Stimulated activated memory B cell treated with anti-CD40 and anti-IgM and Interleukin-4, amounts not matched to agents 10 μg/mL and 1 μg/mL and 100 μg/mL, for 72 hours (primary cell): ENCODE measurements at places on chromosomes 12 and 14.

DNA sequence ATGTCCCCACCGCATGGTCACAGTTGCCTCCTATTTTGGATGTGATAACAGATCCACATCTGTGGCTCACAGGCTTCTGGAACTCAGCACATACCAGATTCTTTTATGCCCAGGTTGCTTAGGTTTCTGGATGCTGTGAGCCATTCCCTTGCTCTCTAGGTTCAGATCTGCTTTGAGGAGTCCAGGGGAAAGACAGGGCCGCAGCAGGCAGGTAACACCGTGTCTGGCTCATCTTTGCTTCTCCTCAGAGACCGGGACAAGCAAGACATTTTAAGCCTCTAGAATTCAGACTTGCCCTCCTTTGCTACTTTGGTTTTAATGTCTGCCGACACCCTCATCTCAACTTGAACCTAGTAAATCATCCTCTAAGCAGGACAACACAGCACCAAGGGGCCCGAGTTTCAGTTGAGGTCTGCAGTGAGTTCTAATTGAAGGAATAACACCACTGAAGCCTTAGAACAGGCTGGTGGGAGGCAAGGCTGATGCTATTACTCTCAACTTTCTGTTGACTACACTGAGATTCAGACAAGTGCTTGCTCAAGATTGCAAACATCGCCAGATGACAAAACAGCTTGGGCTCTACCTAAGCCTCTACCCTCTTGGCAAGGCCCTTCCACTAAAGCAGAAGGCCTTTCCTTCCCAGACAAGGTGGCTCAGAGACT is 55.3 kb downstream of the MDM2 start:
- no peak for ATAC-seq

DNA sequence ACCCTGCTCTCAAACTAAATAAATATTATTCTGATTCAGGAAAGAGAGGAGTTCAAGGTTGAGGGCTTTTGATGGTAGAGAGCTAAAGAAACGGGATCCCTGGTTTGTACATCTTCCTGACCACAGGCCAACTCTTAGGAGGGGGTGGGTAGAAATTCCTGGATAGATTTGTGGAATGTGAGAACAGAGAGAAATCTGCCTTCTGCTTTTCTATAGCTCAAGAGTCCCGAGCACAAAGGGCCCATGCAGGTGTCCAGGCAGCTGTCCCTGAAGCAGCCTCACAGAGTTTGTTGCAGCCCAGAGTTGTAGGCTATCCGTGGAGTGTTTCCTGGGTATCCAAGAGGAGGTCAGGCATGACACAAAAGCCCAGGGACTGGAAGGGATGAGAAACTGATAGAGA is 198.6 kb downstream of the BCAT1 start:
- ATAC-seq, result no peak

GRCh38 chr14:93039649-93040315 is 75.9 kb downstream of the ITPK1 start:
- ATAC-seq, result no peak

DNA sequence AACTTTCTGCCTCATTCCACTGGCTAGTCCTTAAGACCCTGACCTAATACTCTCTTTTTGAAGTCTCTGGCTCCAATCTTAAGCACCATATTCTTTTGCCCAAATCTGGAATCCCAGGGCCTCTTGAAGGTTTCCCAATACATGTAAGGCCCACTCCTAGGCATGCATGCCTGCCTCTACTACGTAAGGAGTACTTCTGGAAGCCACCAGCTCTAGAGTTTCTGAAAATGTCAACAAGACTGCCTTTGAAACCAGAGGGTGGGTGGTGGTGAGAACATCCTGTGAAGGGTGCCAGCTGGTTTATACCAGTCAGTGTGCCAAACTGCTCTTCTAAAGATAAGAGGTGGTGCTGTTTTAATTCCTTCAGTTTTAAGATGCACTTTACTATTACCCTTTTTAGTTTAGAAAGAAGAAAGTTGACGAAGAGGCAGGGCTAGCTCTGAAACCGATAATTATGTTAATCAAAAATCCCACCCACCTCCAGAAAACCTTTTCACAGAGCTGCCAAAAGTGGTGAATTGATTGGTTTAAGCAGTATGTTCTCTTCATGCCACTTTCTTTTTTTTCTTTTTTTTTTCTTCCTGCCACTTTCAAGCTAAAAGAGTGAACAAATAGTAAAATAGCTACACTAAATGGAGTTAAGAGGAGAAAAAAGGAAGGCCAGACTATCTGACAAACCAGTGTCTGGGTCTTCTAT is 8.7 kb upstream of the WDR89 start:
- no peak for ATAC-seq

GRCh38 chr14:33120341-33120740 is 181.7 kb downstream of the NPAS3 start:
- no peak for ATAC-seq

- no peak for ATAC-seq
Measured at GRCh38 chr14:67168110-67168441, 21.2 kb upstream of the GARIN2 start.

DNA sequence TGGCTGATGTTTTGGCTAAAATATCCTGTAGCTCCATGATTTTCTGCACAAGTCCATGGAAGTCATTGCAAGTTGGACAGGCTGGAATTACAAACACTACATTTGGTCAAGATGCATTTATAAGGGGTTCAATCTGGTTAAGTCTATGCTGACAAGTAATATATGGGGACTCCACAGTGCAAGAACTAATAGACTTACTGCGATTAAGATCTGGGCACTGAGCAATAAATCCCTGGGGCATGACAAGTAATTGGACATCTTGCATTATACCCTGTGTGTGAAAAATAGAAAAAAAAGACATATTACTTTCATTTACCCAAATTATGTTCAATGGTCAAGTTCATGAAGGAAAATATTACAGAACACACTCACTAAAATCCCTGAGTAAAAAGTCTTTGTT is 99.1 kb downstream of the NELL2 start:
- no peak for ATAC-seq

- peak; percentile 94 for ATAC-seq
Measured at GRCh38 chr14:90758028-90758889, 58.0 kb downstream of the TTC7B start.

GRCh38 chr12:9707356-9707755 is 25.5 kb downstream of the CLECL1 start:
- peak; percentile 86 for ATAC-seq

GRCh38 chr12:570435-570920 is 92.8 kb downstream of the NINJ2 start:
- no peak for ATAC-seq

- no peak for ATAC-seq
Measured at GRCh38 chr12:69649529-69649928, 38.8 kb upstream of the LRRC10 start.

DNA sequence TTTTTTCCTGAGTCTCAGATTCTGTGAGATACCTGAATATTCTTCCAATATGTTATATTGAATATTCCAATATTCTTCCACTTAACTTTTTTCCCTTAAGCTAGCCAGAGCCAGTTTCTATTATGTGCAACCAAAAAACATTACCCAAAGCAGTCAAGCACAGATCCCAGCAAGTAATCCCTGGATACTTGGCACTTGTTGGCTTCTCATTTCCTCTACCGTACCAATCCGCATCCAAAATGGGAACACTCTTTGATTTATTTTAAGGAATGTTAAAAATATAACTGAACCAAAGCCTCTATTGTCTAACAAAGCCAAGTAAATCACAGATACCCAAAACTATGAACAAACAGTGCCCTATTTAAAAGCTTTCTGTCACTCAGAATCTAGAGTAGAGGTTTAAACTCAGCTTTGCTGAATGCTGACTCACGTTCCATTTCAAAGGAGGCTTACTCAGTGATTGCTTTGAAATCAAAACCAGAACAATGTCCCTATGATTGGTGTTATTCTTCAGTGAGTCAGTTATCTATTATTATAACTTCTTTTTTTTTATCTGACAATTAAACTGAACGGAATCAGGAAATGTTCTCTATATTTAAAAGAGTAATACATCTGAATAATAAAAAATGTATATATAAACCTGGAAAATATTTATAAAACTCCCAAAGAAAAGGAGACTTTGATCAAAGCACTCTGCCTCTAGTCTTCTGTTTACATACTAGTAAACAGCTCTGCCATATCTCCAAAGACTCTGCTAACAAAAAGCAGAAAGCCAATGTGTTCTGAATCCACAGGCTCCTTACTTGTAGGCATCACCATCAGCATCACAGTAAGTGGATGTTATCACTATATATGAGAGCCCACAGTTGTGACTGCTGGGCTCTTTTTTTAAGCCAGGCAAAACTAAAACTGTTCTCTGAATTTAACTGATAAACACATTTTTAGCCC is 360.8 kb downstream of the CCDC91 start:
- no peak for ATAC-seq

DNA sequence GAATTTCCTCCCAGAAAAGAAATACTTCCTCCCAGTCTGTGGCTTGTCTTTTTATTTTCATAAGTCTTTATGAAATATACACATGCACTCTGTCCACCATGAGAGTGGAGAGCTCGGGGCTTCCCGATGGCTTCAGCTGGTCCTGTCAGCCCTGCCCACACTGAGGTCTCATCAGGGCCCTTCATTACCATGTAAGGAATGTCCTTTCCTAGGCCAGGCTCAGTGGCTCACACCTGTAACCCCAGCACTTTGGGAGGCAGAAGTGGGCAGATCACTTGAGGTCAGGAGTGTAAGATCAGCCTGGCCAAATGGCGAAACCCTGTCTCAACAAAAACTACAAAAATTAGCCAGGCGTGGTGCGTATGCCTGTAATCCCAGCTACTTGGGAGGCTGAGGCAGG is 77.0 kb downstream of the CPSF2 start:
- ATAC-seq, result no peak

DNA sequence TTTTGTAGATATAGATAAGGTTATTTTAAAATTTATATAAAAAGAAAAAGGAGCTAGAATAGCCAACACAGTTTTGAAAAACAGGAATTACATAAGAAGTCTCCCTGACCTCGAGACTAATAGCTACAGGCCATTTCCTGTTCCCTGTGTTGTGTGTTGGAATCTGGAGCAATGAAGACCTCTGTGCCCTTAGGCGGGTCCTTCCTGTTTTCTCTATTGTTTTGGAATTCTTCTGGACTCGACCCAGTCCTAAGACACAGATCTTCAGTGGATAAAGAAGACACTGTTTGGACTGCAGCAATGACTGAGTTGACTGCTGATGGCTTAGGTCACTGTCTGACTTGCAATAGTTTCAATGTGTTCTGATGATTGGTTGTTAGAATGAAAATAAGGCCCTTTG is 26.2 kb downstream of the SNRPF start:
- ATAC-seq, result no peak

- ATAC-seq, result no peak
Measured at GRCh38 chr12:130967636-130968035, 13.9 kb downstream of the ADGRD1 start.

DNA sequence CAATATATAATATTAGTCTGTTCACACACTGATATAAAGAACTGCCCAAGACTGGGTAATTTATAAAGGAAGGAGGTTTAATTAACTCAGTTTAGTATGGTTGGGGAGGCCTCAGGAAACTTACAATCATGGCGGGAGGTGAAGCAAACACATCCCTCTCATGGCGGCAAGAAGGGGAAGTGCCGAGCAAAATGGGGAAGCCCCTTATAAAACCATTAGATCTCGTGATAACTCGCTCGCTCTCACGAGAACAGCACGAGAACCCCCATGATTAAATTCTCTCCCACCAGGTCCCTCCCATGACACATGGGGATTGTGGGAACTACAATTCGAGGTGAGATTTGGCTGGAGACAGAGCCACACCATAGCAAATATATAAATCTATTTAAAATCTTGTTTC is 269.8 kb downstream of the ATP23 start:
- ATAC-seq, result no peak

DNA sequence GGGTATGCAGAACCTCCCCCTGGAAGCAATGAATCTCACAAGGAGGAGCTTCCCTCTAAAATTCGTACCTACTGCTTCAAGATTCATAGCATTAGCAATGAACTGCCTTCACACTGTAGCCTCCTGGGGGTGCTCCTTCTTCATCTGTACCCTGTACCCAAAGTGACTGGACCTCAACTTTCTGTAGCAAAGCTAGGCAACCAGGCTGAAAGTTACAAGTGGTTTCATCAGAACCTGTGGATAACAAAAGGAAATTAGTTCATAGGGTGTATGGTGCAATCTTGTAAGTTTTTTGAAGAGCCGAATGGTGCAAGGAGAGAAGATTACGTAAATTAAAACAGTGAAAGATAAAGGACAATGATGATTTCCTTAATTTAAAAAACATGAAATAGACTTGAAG is 1541.7 kb upstream of the FLRT2 start:
- ATAC-seq, result no peak

DNA sequence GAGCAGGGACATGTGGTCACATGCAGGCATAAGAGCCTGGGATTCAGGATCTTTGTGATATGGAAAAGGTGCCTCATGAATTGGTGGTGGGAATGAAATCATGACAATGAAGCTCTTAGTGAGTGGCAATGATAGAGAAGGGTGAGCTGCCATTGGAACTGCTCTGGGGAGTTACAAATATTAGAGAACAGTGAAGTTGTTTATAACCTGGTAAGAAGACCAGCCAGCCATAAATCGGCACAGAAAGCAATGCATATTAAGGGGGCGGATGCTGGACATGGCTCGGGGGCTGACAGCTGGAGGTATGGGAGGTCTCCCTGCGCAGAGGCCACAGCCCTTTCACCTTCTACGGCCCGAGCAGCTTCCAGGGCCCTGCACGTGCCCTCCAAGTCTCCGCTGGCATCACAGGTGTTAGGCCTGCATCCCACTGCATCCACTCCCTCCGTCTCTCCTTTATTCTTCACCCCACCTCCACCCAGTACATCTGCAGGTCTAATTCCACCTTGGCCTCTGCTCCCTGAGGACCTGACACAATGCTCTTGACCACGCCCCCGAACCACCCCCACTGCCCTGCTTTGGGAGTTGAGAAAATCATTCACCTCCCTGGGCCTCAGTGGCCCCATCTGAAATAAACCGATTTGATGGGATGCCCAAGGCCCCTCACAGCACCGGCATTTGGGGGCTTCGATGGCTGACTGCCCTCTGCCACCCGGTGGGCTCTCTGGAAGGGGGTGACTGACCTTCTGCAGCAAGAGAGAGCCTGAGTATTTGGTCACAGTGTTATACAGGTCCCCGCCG is 4.1 kb downstream of the CACNA2D4 start:
- ATAC-seq, result no peak

GRCh38 chr12:89874146-89874545 is 165.5 kb upstream of the ATP2B1 start:
- ATAC-seq, result no peak

DNA sequence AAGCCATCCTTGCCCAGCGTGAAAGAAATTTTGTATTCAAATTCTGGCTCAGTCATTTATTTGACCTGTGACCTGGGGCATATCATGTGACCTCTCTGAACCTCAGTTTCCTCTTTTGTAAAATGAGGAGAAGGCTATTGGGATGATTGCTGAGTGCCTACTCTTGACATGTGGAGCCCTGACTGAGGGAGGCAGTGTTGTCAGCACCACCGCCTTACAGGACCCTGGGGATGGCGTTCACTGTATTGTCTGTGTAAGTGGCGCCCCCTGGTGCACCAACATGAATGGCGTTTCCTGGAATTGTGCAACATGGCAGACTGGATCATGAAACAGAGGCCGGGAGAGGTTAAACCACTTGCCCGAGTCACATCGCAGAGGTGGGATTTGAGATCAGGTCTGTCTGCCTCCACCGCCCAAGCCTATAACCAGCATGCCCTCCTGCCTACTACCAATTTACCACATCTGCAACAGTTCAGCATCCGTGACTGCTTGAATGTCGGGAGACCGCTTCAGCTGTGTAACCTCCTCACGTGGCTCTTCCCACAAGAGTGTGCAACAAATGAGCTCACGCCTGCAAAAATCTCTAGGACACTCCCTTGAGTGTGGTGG is 20.1 kb upstream of the CCDC63 start:
- peak; percentile 97 for ATAC-seq
